Stomach (tissue), 19 donors: ENCODE measurements at places on chromosomes 7 and 10. TPM values are rescaled to one million over a fixed set of nuclear protein-coding genes. Genes with fewer than 3 reads are reported as not detected.

Gene TRPV5
- not detected for total RNA-seq

DNA sequence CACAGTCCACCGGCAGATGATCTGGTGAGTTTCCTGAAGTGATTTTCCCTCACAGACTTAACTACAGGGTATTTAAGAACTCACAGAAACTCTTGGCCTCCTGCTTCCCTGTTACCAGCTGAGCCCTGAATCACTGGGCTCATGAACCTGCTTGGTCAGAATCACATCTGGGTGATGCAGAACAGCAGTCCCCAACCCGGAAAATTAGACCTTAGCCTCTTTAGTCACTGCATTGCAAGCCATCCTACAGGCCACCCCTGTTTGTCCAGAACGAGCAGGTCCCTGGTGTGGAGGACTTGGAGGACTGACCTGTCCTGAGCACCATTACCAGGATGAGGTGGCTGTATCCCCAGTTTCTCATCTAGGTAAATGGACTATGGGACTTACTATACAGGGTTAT is 539.2 kb downstream of the TNS3 start:
- H3K27me3 ChIP-seq = no peaks in the 10 kb centered on the region
- H3K4me3 ChIP-seq = no peak overlapping the region
- DNase-seq = no peak

DNA sequence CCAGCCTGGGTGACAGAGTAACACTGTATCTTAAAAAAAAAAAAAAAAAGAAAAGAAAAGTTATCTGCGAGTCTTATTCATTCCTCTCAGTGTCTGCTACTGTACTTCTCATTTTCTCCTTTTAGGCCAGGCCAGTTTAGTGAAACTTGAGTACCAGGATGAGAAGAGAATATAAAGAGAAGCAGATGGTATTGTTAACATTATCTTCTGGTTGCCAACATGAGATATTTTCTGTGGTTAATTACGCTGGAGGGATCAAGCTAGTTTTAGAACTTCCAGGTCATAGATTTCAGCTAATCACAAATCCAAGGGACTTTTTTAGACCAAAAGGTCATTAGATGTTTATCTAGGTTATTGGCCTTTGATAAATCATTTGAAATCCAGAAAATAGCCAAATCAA is 252.6 kb upstream of the SMIM30 start:
- H3K27ac ChIP-seq = no peak overlapping the region
- H3K4me1 ChIP-seq = no peaks in the 10 kb centered on the region
- no peak overlapping the region for H3K4me3 ChIP-seq
- H3K36me3 ChIP-seq = no peaks in the 10 kb centered on the region

- DNase-seq = no peak
- no peak overlapping the region for H3K4me3 ChIP-seq
- no peaks in the 10 kb centered on the region for H3K27me3 ChIP-seq
These were observed 28.8 kb upstream of the LRRC4 start for GRCh38 chr7:128060018-128060417.

- H3K36me3 ChIP-seq = no peaks in the 10 kb centered on the region
- no peaks in the 10 kb centered on the region for H3K4me1 ChIP-seq
- no peaks in the 10 kb centered on the region for H3K27me3 ChIP-seq
- H3K4me3 ChIP-seq = peak overlapping the region; percentile 41
- peak; percentile 40 for DNase-seq
These were observed 68.1 kb upstream of the FOXK1 start for GRCh38 chr7:4613846-4614548.
